ENCODE measurements at places on chromosomes 7 and 10.

- no peak for DNase-seq
Measured at GRCh38 chr10:4851846-4852245, 25.8 kb downstream of the AKR1E2 start.

DNA sequence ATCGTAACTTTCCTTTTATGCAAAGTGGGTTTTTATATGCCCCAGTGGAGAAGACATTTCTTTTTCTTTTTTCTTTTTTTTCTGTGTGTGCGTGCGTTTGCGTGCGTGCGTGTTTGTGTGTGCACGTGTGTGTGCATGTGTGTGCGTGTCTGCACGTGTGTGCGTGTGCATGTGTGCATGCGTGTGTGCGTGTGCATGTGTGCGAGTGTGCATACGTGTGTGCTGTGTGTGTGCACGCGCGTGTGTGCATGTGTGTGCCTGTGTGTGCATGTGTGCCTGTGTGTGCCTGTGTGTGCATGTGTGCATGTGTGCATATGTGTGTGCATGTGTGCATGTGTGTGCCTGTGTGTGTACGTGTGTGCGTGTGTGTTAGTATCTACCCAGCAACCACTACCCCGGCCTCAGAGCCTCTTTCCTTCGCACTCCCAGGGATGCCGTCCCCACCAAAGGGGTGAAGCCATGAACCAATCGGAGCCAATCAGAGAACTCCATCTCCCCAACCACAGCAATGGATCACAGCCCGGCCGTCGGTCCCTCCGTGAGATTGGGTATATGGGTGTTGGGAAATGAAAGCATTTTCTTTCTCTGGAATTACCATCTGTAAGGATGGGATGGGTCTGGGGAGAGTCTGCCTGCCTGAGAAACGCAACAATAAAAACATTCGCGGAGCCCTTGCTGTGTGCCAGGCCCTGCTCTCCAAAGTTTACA is 92.3 kb downstream of the ELFN1 start:
- DNase-seq, result no peak

DNA sequence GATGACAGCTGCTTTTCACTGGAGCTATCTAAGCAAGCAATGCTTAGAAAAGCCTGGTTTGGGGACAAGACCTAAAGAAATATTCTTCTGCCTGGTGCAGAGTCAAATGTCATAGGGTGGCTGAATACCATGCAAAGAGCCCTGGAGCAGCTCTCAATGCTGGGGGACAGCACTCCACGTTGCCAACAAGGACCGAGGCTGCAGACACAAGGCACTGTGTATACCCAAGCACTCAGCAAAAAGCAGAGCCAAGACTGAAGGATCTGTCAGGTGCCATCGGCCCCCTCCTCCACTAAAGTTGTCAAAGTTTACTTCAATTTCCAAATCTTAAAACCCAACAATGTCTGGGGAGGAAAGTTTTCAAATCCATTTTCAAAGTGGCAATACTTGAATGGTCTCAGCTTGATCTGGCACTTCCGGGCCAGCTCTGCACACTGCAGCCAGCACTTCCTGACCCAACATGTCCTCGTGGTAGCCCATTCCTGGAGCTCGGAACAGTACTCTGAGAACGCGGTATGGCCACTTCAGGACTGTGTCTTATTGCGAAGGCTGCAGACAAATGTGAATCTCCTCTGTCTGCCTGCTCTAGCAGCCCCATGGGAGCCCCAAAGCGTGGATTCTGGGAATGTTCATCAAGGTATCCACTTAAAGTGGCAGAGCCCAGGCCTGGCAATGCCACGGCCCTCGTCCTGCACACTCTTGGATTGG is 191.8 kb downstream of the TNS3 start:
- DNase-seq, result no peak

DNA sequence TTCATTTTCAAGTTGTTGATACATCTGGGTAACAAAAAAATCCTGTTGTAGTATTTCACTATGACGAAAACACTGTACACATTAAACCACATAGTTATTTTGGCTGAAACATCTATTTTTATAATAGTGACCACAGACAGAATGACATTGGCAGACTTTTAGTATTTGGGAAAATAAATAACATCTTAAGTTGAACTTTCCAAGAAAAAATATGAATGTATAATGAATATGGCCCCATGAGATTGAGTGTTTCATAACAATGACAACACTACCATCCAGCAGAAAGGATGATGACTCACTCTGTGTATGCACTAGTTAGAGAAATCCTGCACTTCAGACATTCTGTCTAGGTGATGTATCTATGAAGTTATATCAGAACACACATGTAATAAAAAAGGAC is 118.1 kb downstream of the SEMA3D start:
- DNase-seq, result no peak

- DNase-seq, result no peak
Measured at GRCh38 chr10:51082857-51083256, 8.6 kb downstream of the PRKG1 start.

GRCh38 chr10:122543676-122544445 is 16.7 kb upstream of the DMBT1 start:
- no peak for DNase-seq

DNA sequence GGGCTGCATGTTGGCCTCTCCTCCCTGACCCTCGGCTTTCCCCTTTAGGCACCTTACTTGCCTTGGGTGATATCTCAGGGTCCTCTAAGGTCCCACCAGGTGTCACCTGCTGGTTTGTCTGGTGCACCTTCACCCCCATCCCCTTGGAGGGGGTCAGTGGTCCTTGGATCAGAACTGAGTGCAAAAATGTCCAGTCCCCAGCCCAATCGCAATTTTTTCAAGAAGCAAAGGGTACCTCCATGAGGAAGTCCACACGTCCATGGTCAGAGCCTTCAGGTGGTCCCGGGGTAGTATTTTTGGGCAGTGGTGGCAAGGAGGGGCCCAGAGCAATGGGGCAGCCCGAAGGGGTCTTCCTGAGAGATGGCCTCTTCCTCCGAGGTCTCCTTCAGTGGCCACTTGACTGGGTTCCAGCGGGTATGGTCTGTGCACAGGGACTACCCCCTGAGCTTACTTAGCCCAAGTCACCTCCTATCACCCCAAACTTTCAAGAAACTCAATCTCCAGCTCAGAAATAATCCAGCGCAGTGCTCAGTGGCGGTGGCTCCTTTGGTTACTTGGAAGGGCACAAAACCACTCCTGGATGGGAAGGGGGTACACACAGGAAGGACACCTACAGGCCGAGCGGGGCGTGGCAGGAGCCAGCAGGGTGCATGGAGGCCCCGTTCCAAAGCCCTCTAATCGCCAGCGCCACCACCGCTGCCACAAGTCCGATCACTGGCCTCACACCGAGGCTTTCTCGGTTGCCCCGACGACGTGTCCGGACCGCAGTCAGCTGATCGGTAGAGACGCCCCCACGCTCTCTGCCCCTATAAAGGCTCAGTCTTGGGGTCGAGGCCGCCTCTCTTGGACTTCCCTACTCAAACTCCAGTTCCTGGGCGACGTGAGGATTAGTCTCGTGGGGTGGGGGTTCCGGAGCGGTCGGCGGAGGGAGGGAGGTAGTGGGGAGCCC is 4.5 kb downstream of the SAP25 start:
- no peak for DNase-seq

GRCh38 chr10:32338262-32338661 is 8.7 kb downstream of the EPC1 start:
- no peak for DNase-seq

DNA sequence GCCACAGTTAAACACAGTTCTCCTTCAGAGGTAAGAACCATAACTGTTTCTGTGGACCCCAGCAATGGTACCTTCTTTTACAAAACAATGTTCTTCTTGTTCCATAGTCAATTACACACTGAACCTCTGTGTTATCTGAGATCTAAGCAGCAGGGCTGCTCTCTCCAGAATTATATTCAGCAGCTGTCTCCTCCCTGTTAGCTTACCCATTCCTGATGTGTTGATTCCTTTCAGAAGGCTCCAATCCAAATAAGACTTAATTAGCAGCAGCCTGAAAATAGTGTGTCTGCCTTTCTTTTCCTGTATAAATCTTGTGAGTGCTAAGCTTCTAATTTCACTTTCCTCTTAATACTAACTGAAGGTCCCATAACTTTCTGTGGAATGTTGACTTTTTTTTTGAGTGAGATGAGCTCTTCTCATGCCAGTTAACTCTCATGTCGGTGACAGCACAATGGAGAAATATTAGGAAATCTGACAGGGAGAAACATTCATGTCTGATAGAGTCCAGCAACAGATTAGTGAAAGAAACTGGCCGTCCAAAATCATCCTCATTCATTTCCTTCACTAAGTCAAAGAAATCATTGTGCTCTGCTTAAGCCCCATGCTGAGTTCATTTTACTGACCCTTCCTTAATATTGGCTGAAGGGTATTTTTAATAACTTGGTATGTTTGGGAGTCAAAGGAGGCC is 226.5 kb downstream of the PRKG1 start:
- DNase-seq, result no peak

DNA sequence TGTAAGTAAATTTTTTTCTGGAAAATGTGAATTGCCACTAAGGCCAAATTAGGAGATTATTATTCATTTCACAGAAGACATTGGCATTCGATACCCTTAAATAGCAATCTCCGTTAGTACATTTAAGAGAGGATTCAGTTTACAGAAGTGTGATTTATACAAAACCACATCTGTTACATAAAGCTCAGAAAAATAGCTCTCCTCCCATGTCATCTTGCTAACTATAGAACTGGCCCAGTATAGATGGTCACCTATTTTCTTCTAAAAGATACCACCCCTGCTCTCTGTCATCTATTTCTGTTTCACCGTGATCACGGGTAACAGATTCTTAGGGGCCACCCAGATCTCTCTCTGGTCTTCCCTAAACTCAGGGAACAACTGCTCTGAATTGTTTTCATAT is 119.1 kb downstream of the HIP1 start:
- DNase-seq, result no peak

- DNase-seq, result no peak
Measured at GRCh38 chr7:106979551-106980357, 64.8 kb upstream of the PRKAR2B start.

DNA sequence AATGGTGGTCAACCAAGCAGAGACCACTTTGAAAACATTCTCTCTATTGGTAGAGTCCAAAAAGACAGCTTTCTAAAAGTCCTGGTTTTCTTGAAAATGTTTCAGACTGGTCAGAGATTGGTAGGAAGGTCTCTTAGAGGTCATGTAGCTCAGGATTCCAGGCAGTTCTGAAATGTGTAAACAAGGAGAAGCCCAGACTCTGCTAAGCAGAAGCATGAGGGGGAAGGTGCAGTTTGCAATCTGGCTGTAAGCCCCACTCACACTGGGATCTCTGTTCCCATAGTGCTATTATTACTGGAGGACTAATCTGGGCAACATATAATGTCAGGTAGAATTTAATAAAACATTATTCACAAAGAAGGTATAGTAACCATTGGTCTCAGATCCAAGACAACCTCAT is 101.1 kb downstream of the MAGI2 start:
- no peak for DNase-seq

DNA sequence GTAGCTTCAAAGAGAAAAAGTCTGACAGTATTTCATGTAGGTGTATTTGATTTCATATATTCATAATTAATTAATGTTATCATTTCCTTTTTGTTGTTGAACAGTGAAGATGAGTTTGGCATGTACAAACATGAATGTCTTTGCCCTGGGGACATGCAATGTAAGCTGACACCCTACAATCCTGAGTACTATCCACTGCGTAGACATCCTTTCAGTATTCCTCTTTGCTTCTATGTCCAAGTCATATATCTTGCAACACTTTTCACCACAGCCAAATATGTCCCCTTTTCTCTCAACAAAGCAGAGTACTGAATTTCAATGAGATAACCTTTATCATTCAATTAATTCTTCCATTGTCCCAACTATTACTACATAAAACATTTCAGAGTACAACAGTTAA is 93.6 kb downstream of the GPR37 start:
- DNase-seq, result no peak

DNA sequence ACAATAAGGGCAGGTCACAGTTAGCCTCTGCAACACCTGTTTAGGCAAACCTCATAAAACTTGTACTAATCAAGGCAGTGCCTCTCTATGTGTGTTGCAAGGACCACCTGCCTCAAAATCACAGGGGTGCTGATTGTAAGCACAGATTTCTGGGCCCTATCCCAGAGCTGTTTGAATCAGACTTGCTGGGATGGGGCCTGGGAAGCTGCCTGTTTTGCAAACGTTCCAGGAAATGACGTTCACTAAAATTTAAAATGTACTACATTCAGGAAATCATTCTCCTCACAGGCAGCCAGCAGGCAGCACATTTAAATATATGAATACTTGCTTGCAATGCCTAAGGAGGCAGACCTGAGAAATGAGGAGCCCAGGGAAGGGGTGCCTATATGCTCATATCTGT is 4.3 kb upstream of the GRM8 start:
- DNase-seq, result no peak

GRCh38 chr10:9209105-9209798 is 1154.8 kb downstream of the GATA3 start:
- no peak for DNase-seq

DNA sequence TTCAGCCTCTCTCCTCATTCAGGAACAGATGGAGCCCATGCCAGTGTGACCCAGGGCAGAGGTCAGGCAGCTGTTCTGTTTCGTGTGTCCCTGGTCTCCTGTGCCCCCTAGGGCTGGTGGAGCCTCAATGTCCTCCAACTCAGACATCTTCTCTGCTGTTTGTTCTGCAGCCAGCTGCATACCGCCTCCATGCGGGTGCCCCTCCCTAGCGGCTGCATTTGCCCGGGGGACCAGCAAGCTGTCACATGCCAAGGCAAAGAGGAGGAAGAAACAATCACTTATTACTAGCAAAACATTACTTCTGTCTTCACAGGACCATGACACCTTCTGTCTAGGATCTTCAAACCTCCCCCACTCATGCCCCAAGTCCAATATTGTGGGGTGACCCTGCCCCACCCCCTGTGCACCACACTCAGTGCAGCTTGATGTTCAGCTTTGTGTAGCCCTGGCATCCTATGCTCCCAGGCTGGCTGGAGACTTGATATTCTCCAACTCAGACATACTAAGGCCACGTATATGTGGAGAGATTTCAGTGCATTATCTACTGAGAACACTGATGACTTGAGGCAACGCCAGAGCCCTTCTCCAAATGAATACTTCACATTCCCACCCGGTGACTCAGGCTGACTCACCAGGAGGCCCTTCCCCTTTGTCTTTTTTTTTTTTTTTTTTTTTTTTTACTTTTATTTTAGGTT is 188.9 kb downstream of the SKIDA1 start:
- no peak for DNase-seq

GRCh38 chr7:8226501-8226900 is 35.5 kb downstream of the ICA1 start:
- no peak for DNase-seq

- no peak for DNase-seq
Measured at GRCh38 chr7:80773787-80774508, 135.5 kb downstream of the CD36 start.

DNA sequence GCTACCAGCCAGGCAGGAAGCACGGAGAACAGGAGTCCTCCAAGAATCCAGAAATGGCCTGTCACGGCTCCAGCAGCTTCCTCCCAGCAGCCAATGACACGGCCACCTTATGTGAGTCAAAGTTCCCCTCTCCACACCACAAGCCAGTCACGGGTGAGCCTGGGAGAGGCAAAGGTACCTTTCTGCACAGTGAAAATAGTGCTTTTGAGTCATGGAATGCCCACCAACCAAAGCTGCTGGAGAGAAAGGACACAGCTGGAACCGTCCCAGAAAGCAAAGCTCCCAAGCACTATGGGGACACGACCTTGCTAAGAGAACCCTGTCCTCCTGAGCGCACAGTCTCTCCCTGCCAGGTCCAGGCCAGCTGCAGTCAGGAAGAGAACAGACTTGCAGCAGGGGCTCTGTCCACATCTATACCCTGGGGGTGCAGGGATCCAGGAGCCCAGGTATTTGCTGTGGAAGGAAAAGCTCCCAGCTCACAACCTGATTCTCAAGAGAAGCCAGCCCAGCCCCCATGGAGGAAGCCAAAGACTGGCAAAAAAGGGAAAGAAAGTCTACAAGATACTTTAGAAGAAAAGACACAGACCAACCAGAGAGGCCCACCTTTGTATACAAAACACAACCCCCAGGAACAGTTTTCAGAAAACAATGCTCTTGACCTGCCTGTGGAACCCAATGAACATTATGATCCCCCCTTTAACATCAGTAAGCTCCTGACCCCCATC is 24.4 kb downstream of the C10orf71 start:
- no peak for DNase-seq
